ENCODE measurements at places on chromosomes 1 and 21.

- no peak for DNase-seq
These were observed 53.1 kb upstream of the HMCN1 start for GRCh38 chr1:185681034-185681633.

- DNase-seq: no peak
These were observed 181.8 kb upstream of the EDN2 start for GRCh38 chr1:41665962-41666917.

DNA sequence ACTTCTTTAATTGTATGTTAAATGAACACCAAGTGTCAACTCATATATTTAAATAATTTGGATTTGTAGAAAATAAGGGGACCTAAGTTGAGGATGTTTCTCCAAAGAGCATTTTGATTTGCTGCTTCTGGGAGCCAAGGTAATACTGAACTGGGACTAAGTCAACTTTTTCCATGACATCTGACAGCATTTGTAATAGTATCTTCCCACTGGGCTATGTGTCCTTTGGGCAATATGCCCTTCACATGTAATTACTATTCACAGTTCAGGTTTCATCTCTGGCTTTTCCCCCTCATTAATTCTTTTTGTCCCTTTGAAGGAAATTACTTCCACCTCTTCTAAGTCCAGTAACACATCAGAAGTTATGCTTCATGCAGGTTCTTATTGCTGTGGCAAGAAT, 36.7 kb upstream of the HP1BP3 start:
- no peak for DNase-seq

GRCh38 chr1:228752675-228753265, 17.5 kb downstream of the RHOU start:
- no peak for DNase-seq

- no peak for DNase-seq
These were observed 66.4 kb downstream of the DDAH1 start for GRCh38 chr1:85398391-85399064.

- no peak for DNase-seq
These were observed 37.0 kb upstream of the TENT5B start for GRCh38 chr1:27049607-27050006.

GRCh38 chr1:112688781-112689193, 14.3 kb downstream of the MOV10 start:
- no peak for DNase-seq

GRCh38 chr1:220124542-220124941, 30.6 kb downstream of the IARS2 start:
- no peak for DNase-seq

- DNase-seq: no peak
These were observed 1.6 kb downstream of the GSTM5 start for GRCh38 chr1:109713636-109714035.

- DNase-seq: no peak
These were observed 176.9 kb upstream of the LMO4 start for GRCh38 chr1:87151500-87152421.

- DNase-seq: no peak
These were observed 561.2 kb upstream of the B3GALT2 start for GRCh38 chr1:193747579-193747978.

GRCh38 chr1:183880531-183881243, 75.8 kb downstream of the RGL1 start:
- DNase-seq: no peak

- no peak for DNase-seq
These were observed 3.3 kb upstream of the IL23R start for GRCh38 chr1:67162954-67163353.

DNA sequence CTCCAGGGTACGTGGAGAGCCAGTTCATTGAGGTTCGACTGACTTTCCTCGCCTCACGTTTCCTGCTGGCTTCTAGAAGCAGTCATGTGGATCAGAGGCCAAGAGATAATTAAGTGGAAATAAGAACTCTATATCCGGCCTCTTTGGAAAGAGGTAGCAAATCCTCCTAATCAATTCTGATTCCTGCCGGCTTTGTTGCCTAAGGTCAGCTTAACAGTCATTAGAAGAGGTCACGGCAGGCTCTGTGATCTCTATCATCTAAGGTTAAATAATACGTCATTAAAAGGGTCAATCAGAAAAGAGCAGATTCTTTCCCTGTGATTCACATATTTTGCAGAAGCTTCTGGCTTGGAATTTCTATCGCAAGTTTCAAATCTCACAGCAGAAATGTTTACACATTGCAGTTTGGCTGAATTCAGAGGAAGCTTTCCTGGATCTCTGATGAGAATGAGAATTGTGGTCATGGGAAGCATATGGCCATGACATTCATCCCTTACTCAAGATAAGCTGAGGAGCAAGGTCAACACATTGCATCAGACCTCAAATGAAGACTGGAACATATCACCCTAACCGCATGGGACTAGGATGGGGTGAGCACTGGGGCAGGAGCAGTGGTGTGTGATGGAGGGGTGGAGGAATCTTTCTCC, 189.4 kb downstream of the PBX1 start:
- no peak for DNase-seq

DNA sequence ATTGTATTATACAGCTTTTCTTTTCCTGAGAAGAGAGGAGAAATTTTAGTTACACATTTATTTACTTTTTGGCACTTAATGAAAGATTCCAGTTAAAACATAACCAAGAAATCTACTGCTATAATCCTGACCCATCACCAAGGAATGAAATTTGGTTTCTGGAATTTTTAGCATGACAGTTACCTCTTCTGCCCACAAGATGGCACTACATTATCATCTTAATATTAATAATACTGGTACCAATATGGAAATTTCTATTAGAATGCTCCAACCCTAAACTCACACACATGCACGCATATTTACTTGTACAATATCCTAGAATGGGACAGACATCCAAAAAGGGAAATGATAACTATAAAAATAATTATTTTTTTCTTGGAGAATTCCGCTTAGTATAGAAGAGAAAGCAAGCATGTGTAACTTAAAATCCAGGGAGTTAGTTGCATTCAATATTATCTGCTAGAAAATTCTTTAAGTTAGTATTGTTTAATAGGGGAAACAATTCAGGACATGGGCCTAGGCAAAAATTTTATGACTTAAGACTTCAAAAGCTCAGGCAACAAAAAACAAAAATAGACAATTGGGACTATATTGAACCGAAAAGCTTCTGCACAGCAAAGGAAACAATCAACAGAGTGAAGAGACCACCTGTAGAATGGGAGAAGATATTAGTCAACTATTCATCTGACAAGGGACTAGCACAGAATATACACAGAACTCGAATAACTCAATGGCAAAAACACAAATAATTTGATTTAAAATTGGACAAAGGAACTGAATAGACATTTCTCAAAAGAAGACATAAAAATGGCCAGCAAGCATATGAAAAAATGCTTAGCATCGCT, 37.4 kb downstream of the MAP3K21 start:
- no peak for DNase-seq

DNA sequence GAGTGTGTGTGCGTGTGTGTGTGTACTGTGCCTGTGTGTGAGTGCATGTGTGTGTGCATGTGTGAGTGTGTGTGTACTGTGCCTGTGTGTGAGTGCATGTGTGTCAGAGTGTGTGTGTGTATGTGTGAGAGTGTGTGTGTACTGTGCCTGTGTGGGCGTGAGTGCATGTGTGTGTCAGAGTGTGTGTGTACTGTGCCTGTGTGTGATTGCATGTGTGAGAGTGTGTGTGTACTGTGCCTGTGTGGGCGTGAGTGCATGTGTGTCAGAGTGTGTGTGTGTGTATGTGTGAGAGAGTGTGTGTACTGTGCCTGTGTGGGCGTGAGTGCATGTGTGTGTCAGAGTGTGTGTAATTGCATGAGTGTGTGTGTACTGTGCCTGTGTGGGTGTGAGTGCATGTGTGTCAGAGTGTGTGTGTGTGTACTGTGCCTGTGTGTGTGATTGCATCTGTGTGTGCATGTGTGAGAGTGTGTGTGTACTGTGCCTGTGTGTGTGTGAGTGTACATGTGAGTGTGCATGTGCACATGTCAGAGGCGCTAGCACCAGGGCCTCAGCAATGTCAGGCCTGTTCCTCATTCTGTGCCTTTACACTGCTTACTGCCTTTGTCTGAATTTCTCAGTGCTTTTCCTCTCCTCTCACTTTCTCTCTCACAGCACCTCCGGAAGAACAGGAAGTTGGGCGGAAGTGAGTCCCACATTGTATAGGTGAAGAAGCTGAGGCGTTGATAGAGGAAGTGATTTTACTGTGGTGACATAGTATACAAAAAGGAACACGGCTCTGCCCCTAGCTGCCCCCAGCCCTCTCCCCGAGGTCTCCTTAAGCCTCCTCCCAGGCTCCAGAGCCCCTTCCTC, 4.9 kb downstream of the SLC5A9 start:
- DNase-seq: no peak

DNA sequence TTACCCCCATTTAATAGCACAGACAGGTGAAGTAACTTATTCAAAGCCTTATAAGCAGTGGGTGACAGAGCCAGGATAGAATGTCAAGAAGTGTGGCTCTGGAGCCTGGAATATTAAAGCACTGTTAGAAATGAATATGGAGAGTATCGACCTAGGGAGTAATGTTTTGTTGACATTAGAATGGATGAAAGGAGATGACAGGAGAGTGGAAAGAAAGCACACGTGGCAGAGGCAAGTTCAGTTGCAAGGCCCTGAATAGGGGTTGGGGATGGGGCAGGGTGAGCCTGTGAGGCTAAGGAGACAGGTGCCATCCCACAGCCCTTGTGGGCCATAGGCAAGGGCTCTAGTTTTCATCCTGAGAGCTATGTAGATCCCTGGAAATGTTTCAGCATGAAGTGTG, 125.5 kb upstream of the PLXNA2 start:
- no peak for DNase-seq

- DNase-seq: no peak
These were observed 19.9 kb downstream of the ACOT11 start for GRCh38 chr1:54567961-54568360.

DNA sequence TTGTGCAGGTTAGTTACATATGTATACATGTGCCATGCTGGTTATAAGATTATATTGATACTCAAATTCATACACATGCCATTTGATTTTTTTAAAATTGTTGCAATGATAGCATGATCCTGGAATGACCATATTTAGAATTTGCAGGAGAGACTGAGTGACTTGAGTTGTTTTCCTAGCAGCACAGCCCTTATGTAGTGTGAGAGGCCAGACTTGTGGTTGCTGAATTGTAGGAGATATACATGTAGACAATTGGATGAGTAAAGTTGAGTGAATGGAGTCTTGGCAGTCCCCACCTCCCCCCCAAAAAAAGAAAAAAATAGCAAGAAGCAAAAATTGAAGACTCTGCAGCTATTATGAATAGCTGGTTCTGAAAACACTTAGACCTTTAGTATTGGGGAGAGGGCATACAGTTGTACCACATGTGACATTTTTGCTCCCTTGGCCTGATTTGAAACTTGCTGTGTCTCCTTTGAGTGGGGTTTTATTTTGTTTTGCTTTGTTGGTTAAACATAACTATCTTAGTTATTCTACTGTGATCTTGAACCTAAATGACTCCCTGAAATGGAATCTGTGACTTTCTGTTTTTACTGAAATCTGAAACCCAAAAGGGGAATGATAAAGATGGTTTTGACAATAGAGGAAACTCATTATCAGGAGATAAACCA, 280.3 kb downstream of the HMCN1 start:
- DNase-seq: no peak

- no peak for DNase-seq
These were observed 143.6 kb downstream of the SLC45A1 start for GRCh38 chr1:8461351-8462110.

DNA sequence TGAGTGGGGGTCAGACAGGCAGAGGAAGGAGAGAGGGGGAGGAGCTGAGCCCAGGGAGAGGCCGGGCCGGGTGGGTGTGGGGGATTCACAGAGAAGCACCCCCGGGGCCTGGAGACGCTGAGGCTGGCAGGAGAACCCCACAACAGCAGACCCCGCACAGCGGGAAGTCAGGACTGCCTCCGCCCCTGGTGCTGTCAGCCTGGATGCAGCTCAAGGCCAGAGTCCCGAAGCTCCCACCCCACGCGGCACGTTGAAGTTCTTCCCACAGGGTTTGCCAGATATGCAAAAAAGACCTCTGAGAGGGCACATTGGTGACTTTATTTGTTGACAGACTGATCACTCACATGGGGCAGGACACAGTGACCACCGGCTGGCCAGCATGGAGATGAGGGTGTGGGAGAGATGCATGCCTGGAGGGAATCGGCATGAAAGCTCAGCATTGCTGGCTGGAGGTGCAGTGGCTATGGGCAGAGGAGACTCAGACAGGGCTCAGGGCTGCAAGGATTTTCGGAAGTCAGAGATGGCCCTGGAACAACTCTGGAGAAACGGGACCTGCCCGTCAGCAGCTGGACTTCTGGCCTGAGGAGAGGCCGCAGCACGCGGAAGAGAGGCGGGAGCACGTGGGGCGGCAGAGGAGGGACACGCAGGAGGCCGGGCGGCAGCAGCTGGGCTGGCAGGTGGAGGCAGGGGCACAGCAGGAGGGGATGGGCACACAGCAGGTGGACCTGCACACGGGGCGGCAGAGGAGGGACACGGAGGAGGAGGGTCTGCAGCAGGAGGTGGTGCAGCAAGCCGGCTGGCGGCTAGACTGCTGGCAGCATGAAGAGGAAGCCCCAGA, 885 bp downstream of the KRTAP10-3 start:
- no peak for DNase-seq

GRCh38 chr1:32339363-32339978, 3.4 kb upstream of the MARCKSL1 start:
- DNase-seq: no peak

- DNase-seq: no peak
These were observed 272.1 kb downstream of the ZNF648 start for GRCh38 chr1:181789395-181789794.

DNA sequence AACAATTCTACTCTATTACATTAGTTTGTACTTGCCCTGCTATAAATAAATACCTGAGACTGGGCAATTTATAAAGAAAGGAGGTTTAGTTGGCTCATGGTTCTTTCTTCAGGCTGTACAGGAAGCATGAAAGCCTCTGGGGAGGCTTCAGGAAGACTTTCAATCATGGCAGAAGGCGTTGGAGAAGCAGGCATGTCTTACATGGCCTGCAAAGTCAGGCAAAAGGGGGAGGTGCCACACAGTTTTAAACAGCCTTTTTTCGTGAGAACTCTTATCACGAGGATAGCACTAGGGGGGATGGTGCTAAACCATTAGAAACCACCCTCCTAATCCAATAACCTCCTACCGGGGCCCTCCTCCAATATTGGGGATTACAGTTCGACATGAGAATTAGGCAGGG, 102.9 kb downstream of the DYRK1A start:
- no peak for DNase-seq

GRCh38 chr1:225422031-225422605, 5.7 kb downstream of the LBR start:
- no peak for DNase-seq

DNA sequence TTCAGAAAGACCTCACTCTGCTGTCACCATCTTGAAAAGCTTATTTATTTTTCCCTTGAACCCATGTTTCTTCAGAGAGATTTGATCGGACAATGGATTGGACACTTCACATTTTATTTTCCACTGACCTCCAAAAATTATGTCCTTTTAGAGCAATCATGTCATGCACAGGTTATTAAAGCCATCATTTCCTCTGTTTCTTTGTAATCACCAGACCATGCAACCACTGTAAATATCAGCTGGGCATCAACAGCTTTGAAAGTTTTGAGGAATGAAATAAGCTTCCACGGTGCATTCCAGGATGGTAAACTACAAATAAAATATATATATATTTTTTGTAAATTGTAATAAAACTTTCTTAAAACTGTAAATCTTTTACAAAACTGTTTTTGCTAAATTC, 144.1 kb upstream of the ADAMTS5 start:
- DNase-seq: no peak

Measured in activated gamma-delta T cell (primary cell).